ENCODE measurements at places on chromosomes 12 and 14.
A peak's percentile ranks its signal among the peaks of the same experiment; 100 is the strongest.

- DNase-seq, result peak; percentile 61
These were observed 395 bp upstream of the BRI3BP start for GRCh38 chr12:124992874-124993625.

DNA sequence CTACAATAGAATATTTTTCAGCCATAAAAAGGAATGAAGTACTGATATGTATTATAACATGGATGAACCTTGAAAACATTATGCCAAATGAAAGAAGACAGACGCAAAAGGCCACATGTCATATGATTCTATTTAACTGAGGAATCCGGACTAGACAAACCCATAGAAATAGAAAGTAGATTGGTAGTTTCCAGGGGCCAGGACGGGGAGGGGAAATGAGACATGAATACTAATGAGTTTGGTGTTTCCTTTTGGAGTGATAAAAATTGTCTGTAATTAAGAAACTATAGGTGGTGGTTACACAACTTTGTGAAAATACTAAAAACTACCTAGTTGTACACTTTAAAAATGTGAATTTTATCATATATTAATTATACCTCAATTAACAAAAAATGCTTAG is 247.6 kb downstream of the BCAT1 start:
- DNase-seq, result no peak

DNA sequence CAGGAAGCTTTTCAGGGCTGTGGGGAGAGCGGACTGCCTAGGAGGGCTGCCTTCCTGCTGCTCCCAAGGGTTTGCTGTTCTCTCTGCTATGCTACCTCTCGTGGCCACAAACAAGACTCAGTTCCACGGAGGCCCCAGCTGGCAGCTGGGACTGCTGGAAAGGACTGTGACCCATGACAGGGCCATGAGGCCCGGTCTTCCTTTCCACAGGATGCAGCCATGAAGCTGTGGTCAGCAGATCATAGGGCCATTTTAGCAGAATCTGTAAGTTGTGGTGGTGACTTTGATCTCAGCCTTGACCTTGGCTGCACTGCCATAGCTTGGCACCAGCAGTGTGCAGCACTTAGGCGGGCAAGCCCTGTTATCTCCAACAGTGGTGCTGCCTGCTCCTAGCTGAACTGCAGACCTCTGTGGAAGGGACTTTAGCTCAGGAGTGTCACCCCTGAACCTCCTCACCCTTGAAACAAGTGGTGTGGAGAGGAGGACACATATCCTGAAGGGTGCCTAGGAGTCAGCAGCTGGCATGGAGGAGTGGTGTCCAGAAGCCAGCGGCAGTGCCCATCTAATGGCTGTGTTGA is 12.3 kb downstream of the KRT80 start:
- DNase-seq, result no peak

DNA sequence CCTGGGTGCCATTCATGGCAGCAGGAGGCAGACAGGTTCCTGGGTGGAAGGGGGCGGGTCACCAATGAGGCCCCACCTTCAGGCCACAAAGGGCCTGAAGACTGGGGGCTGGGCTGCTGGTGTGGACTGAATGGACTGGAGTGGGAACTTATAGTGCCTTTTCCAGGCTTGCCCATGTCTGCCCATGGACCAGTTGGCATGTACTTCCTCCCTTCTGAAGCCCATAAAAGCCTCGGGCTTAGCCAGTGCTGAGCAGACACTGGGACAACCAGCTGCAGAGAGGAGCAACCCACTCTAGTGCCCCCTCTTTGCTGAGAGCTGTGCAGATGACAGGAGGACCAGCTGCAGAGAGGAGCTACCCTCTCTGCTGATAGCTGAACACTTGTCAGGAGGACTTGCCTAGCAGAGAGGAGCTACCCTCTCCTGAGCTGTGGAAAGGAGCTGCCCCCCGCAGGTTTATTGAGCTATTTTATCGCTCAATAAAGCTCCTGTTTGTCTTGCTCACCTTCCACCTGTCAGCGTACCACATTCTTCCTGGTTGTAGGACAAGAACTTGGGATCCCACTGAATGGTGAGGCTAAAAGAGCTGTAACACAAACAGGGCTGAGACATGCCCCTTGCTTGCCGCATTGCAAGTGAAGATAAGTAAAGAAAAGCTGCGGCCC is 34.0 kb downstream of the APAF1 start:
- no peak for DNase-seq

DNA sequence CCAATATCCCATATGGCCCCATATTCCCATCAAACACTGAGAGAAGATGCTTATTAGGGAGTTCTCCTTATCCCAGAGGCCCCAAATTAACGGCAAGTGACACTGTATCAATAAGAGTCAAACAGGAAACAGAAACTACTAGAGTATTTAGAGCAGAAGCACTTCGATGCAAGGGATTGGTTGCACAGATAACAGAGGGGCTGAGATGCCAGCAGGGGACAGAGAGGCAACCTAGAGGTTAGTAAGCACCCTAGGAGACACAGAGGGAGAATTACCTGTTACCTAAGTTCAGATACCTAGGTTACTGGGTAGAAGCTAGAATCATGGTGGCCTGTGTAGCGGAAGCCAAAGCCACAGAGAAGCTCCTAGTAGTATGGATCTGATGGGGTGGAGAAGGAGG is 2.9 kb downstream of the HEBP1 start:
- DNase-seq, result no peak

- DNase-seq, result no peak
These were observed 72.9 kb upstream of the ELK3 start for GRCh38 chr12:96121271-96121711.

- no peak for DNase-seq
These were observed 89.9 kb downstream of the BICD1 start for GRCh38 chr12:32196250-32197198.

GRCh38 chr12:96889273-96889933 is 17.7 kb upstream of the NEDD1 start:
- DNase-seq, result no peak

DNA sequence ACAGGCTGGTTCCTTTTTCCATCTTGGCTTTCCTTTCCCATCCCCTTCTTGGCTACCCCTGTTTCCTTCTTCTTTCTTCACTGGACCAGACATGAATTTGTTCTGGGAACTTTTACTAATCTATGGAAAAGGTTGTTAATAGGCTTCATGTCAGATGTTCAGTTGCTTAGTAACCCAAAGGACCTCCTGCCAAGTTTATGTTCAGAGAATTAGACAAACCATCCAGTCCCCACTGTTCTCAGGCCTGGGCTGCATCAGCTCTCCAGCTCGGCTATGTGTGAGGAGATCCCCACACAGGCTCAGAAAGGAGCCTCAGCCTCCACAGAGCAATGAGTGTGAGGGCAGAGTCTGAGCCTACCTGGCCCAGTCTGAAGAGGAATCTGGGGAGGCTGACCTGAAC is 78.0 kb downstream of the AKAP6 start:
- no peak for DNase-seq

GRCh38 chr12:66072566-66072965 is 58.0 kb downstream of the LLPH start:
- no peak for DNase-seq

- DNase-seq, result no peak
These were observed 249.9 kb downstream of the DPF3 start for GRCh38 chr14:72644038-72644437.

- DNase-seq, result no peak
These were observed 25.3 kb downstream of the CMKLR1 start for GRCh38 chr12:108313606-108314351.

DNA sequence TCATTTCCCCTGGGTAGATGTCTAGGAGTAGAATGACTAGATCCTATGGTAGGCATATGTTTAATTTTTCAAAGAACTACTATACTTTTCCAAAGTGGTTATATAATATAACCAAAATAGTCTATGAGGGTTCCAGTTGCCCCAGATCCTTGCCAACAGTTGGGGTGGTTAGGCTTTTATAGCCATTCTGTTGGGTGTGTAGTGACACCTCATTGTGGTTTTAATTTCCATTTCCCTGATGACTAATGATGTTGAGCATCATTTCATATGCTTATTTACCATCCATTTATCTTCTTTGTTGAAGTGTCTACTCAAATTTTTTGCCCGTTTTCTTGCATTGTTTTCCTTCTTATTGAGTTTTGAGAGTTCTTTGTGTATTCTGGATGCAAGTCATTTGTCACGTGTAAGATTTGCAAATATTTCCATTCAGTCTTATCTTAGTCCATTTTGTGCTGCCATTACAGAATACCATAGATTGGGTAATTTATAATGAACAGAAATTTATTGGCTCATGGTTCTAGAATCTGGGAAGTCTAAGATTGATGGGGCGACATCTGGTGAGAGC is 4.7 kb downstream of the SYNE2 start:
- DNase-seq, result no peak

DNA sequence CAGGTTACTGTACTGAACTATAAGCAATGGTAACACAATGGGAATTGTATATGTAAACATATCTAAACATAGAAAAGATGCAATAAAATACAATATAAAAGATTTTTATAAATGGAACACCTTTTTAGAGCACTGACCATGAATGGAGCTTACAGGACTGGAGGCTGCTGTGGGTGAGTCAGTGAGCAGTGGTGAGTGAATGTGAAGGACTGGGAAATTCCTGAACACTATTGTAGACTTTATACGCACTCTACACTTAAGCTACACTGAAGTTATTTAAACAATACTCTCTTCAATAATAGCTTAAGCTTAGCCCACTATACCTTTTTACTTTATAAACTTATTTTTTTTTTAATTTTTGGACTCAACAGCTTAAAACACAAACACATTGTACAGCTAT is 313.5 kb downstream of the KCNC2 start:
- no peak for DNase-seq

- DNase-seq, result no peak
These were observed 68.2 kb downstream of the E2F7 start for GRCh38 chr12:76997011-76997780.

GRCh38 chr14:104386151-104386841 is 193.3 kb upstream of the C14orf180 start:
- DNase-seq, result peak; percentile 39

DNA sequence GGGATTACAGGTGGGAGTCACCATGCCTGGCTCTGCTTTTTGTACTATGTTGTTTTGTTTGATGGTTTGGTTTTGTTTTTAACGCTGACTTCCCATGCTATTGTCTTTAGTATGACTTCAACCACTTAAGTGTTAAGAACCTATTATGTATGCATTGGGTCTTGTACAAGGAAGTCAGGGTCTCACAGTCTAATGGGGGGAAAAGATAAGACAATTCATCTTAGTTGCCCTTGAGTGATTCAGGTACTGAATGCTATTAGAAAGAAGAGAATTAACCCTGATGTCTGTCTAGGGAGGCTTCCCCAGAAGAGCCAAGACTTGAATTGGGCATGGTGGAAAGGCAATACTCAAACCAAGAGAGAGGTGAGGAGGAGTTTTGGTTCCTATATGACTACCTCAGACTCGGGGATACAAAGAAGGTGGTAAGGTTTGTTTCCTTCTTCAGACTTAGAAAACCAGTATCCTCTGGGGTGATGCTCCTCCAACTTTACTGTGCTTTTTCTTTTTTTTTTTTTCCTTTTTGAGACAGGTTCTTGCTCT is 64.6 kb downstream of the SUSD6 start:
- no peak for DNase-seq

DNA sequence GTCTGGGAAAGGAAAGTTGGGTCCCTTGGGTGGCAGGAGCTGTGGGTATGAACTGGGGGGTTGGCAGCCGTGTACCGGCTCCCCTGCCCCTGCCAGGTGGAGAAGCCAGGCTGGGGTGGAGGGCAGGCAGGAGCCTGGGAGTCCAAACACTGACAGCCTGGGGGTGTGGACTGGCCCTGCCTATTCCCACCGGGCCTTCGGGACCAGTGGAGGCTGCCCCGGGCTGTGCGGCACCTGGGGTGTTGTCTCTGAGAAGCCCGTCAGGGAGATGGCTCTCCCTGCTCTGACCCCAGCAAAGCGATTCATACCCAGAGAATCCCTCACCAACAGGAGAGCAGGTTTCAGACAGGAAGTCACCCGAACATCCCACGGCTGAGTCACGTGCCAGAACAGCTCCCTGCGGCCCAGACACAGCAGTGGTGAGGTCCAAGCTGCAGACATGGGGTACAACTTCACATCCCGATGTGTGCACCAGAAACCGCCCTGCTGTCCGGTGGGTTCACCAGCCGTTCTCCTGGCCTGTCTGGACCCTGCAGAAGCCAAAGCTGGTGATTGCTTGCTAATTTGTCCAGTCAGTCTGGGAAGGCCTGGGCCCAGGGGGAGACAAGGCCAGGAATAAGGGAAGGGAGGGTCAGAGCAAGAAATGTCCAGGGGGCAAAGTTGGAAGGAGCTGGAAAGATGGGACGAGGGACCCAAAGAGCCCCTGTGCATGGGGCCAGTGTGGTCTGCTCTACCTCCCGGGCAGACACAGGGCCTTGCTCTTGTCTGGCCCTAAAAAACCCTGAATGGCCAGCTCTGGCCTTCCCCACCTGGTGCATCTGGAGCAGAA is 2.1 kb upstream of the GPR132 start:
- no peak for DNase-seq

GRCh38 chr12:57049890-57050289 is at the start of gene MYO1A:
MYO1A (minus strand) TSS chr12:57050129; CDS start chr12:57048323, 1,806 bp downstream.
- no peak for DNase-seq

DNA sequence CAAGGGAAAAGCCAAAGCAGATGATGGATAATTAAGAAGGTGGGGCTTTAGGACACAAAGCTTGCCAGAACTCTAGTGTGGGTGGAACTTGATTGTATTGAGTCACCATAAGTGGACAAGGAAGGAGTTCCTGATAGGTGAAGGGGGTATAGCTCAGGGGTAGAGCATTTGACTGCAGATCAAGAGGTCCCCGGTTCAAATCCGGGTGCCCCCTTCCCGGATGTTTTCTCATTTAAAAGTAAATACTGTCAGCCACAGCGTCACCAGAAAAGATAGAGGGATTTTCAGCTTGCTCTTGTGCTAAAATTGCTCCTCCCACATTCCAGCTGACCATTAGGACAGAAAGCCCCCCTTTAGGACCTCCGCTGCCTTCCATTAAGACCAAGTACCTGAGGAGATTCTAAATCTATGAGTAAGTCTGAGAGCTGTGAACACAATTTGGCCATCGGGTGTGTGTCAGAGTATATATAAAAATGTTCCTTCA is 36.6 kb downstream of the DCAF4 start:
- no peak for DNase-seq

DNA sequence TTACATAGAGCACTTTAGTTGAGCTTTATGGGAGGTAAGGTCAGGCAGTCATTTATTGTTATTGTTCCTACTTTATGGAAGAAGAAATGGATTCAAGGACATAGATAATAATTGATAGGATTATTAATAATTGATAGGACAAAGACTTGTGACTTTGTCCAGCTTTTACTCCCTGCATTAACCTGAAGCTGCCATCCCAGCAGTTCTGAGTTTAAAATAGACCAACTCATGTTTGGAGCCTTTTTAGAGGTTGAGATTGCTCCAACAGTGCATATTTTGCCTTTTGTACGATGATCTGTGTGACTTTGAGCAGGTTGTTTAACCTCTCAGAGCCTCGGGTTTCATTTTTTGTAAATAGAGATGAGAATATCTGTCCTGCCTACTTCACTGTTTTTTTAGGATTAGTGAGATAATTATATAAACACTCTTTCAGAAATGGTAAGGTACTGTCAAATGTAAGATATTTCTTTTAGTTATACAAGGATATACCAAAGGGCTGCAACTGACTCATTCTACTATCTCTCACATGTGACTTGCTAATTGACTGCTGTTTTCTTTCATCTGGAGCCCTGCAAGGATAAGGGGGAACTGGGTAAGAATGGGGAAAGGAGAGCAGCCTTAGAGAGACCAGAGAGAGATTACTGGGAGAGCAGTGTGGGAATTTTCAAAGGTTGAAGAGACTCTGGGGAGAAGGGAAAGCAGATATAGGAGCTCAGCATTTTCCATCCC is 15.3 kb downstream of the WDR20 start:
- DNase-seq, result no peak

GRCh38 chr12:132530447-132530846 is 40.5 kb downstream of the FBRSL1 start:
- no peak for DNase-seq
